ENCODE measurements at places on chromosomes 11 and 22.

DNA sequence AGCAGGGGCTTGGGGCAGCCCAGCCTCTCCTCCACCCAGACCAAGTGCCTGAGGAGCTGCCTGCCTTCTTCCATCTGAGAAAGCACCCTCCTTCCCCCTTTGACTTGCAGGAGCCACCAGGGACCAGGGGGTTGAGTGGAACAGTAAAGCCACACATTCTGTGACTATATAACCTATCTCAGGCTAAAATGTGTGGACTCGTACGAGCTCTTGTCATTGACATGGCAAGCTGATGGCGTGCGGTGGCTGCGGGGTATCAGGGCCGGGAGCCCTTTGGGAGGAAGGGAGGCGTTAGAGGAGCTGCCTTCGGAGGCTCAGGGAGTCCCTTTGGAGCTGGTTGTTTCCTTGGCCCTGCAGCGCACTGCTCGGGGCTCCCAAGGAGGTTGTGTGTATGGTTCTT, 84.5 kb downstream of the CEP164 start:
- no peak for DNase-seq

DNA sequence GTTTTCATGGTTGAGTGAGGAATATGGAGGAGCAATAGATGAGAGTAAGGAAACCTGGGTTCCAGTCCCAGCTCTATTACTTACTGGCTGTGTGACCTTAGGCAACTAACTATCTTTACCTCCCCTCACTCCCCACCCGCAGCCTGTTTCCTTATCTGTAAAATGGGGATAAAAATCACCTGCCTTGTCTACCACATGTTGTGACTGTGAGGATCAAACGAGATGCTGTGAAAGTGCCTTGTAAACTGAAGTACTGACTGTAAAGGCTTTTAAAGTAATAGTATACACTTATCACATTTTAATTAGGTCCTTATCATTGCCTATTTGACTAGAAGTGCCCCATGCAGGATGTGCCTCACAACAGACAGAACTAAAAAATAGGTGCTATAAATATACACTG, 18.9 kb upstream of the PPP2R1B start:
- no peak for DNase-seq

- no peak for DNase-seq
Measured at GRCh38 chr11:113764527-113765219, 8.8 kb downstream of the ZW10 start.

DNA sequence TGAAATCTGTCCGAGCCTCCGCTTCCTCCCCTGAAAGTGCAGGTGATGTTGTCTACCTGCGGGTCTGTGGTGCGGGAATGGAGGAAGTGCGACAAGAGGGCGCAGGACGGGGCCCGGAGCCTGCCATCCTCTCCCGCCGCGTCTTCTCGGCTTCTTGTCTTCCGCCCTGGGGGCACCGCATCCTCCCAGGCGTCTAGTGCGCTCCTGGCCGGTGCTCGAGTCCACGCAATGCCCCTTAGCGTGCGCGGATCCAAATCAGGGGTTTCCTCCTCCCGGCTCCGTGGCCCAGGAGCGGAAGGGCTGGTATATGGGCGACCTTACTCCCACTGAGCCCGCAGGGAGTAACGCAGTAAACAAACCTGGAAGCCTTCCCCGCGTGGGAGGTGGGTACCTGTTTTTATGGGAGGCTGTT, 405 bp downstream of the SFI1 start:
- DNase-seq = peak; percentile 52

- DNase-seq = no peak
Measured at GRCh38 chr22:36065462-36065774, 36.8 kb upstream of the RBFOX2 start.

- no peak for DNase-seq
Measured at GRCh38 chr11:29187215-29187614, 829.6 kb downstream of the KCNA4 start.

DNA sequence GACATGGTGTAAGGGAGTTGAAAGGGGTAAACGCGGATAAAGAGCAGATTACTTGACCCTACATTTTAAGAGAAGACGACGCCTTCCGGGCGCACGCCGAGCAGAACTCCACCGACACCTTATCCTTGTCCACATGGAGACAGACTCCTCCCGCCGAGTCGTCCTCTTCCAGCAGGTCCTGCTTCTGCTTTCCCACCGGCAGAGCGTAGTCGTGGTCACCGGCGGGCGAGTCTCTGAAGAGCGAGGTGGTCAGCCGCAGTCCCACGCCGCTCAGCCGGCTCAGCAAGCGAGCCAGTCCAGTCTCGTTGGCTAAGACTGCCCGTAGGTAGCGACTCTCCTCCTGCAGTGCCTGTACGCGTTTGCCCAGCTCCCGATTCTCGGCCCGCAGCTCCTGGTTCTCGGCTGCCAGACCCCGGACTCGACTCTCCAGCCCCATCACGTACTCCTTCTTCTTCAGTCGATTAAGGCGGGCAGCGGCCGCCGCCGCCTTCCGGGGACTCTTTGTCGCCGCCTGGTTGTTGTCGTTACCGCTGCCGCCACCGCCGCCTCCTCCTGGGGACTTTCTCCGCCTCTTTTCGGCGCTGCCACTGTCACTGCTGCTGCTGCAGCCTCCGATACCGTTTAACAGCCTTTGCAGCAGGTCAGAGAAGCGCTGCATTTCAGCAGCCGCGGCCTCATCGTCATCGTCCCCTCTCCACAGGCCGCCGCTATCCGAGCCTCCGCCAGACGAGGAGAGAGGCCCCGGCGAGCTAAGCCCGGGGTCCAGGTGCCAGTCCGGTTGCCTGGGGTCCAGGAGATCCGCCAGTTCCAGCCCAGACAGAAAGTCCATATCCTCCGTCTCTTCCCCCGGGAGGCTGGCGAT, 945 bp downstream of the CREBZF start:
- DNase-seq = peak; percentile 86

DNA sequence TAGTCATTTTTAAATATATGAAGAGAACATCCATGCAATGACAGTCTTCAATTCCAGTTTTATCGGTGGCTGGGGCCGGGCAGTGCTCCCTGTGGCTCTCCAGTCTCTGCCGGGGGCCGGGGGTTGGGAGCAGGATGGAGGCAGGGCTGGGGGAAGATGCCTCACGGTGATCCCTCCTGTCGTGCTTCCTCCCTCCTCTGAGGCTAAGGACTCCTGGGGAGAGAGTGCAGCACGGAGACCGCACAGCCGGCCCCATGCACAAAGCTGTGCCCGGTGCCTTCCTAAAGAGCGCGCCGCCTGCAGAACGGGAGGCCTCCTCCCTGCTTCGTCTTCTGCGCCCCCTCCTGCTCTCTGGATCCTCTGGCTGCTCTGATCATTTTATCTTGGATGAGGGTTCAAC, 20.5 kb downstream of the GAL start:
- DNase-seq = no peak

- DNase-seq = no peak
Measured at GRCh38 chr11:128057786-128058395, 529.5 kb downstream of the ETS1 start.

GRCh38 chr22:40156001-40156516, 21.7 kb upstream of the TNRC6B start:
- no peak for DNase-seq

DNA sequence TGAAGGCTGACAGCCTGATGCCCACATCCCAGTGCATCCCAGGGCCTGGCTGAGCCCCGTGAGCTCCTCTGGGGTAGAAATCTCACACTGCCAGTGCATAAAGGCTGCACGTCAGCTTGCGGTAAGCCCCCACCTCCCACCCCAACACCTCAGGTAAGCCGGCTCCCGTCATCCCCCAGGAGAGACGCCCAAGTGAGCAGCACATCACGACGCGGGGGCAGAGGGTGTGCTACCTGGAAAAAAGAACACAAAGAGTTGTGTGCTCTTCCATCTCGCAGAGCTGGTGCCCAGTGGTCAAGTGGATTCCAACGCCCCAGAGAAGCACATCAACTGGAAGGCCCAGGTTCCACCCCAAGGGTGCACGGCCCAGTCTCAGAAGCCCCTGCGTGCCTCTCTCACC, 50.0 kb downstream of the IGSF9B start:
- no peak for DNase-seq

DNA sequence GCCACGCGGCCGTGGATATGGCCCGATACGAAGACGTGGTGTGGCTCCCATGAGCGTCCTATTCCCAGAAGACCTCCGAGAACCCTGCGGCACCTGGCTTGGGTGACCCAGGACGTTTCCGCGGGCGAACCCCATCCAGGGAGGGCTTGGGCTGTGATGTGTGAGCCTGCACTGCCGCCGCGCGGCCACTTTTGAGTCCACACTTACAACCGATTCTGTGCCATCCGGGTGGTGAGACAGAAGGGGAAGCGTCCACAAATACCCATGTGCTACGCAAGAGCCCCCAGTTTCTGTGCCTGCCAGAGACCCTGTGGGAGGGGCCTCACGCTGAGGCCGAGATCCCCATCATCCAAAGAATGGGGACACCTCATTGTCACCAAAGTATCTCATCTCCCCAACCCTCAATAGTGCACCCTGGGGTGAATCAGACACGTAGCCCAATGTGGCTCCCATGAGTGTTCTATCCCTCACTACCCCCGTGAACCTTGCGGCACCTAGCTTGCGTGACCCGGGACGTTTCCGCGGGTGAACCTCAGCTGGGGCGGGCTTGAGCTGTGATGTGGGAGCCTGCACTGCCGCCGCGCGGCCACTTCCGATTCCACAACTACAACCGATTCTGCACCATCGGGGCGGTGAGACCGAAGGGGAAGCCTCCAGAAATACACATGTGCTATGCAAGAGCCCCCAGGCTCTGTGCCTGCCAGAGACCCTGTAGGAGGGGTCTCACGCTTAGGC, 4.6 kb upstream of the H19 start:
- DNase-seq = no peak

DNA sequence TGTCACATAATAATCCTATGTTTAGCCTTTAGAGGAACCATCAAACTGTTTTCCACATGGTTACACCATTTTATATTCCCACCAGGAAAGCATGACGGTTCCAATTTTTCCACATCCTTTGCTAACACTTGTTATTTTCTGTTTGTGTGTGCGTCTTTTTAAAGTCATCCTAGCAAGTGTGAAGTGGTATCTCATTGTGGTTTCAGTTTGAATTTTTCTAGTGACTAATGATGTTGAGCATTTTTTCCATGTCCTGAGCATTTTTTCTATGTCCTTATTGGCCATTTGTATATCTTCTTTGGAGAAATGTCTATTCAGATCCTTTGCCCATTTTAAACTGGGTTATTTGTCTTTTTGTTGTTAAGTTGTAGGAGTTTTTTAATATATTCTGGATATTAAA, 53.7 kb upstream of the DEPDC7 start:
- no peak for DNase-seq

DNA sequence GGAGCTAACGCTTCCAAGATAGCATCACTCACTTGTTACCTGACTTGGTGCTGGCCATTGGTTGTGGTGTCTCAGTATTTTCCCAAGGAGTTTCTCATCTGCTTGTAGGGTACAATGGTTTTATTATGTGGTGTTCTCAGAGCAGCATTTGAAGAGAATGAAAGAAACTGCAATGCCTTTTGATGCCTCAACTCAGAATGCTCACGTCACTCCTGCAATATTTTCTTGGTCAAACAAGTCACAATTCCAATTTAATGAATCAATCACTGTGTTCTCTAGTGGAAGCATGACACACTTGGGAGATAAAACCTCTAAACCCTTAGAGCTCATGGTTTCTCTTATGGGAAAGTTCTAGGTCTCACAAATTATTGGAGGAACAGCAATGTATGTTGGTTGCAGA, 2.0 kb upstream of the OR5D14 start:
- no peak for DNase-seq

- DNase-seq = no peak
Measured at GRCh38 chr11:8357505-8357888, 93.8 kb upstream of the LMO1 start.

DNA sequence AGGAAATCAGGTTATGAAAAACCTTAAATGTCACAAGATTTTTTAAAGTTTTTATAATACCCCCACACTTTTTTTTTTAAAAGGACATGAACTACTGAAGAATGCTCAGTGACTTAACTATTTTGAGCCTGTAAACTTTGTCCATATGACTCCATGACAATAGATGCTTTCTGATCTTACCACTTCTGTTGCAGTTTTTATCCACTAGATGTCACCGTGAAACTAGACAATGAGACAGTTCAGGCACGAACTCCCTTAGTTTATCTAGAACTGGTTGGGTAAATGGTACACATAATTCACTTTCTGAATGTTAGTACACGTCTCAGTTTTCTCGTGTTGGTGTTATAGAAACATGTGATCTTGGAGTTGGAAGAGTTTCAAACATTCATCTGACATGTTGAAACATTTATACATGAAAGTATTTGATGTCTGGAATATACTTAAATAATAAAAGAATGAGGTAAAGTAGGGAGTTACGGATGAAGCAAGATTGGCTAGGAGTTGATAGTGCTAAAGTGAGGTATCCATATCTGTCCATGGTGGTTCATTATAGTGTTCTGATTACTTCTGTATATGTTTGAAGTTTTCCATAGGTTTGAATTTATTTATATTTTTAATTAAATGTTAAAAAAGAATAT, 8.1 kb downstream of the CCDC15 start:
- no peak for DNase-seq

- DNase-seq = peak; percentile 46
Measured at GRCh38 chr22:31089160-31090100, 8.3 kb downstream of the SMTN start.

DNA sequence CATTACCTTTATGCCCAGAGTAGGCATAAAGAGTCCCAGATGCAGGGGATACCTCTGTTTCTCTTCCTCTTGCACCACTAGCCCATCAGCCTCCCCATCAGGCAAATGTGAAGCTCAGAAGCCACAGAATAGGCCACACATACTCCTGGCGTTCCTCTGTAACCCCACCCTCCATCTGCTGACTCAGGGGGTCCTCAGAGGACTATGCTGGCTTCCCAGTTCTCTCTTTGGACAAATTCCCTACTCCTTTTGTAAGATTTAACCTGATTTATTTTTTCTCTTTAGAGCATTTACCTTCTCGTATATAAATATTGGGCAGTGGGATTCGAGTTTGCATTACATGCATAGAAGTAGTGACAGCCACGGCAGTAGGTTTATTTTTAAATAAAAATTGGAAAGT, 262.3 kb upstream of the CADM1 start:
- DNase-seq = no peak

- DNase-seq = no peak
Measured at GRCh38 chr22:35442471-35442870, 42.5 kb downstream of the MCM5 start.

- no peak for DNase-seq
Measured at GRCh38 chr22:17103351-17103750, 17.8 kb downstream of the TMEM121B start.

GRCh38 chr11:86214710-86215109, 29.8 kb upstream of the EED start:
- DNase-seq = peak; percentile 87

DNA sequence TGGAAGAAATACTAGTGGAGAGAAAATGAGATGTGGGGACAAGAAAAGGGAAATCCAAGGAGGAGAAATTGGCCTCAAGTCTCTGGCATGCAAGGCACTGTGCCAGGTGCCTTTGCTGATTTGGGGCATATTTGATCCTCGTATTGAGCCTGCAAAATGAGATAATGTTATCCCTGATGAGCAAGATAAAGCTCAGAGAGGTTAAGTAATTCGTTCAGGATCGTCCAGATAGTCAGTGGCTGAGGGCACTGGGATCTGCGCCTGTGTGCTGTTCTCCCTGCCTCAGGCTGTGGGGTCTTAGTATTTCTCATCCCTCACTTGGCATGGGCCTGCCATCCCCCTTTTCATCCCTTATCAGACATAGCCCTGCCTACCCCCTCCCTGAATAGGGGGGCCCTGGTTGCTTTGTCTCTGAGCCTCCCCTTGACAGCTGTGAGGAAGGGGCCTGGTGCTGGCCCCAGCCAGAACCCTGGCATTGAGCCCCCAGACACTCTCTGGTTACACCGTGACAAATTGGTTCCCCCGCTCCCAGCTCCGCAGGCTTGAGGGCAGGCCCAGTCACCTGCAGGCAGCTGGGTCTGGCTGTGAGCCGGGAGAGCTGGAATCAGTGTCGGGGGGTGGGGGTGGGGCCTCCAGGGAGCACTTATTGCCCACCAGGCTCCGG, 85.7 kb downstream of the NECTIN1 start:
- DNase-seq = no peak
